ENCODE measurements at places on chromosomes 7 and 10.

DNA sequence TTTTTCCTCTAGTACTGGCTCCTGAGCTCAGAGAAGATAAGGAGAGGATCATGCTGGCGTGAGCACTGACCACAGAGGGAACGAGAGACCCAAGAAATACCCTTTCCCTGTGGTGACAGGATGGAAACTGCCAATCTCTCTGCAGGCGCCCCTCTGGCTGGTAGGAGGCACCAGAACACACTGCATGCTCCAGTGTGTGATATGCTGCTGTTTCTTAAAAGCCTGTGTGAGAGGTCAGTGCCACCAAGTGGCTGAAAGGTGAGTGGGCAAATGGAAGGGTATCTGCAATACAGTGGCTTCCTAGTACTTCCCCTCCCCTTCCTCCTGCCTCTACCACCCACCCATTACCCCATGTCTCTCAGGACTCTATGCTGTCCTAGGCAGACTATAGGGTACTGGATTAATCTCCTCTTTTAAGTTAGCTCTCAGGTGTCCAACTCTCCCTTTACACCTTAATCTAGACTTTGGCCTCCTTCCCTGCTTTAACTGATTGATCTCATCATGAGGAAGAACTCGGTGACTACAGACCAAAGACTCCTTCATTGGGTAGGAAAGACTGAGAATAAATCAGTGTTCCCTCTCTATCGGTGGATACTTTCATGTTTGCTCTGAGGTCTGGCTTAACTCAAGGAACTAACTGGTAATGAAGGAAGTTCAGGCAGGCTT, 283.6 kb downstream of the ADRA2A start:
- DNase-seq, result no peak

DNA sequence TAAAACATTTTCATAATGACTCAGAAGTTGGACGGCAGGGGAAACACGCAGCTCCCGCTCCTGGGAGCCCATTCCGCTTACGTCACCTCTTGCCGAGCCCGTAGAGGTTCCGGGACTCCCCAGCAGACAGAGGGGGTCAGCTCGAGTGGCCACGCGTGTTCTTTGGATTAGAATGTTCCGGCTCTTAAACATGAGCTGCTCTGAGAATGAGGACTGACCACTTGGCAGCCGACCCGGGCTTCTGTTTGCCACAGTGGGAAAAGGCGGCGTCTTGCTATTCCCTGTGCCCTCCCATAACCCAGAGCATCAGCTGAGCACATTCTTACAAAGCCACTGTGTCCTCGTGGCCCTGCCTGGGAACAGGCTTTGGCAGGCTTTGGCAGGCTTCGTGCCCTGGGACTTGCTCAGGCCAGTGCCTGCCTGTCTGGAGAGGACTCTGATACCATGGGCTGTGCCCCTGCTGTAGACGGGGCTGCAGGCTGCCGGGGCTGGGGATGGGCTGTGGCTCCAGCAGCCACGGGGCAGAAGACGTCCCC, 40.1 kb downstream of the PFKP start:
- DNase-seq, result peak; percentile 99

- no peak for DNase-seq
Measured at GRCh38 chr10:78727728-78728127, 341.0 kb upstream of the ZMIZ1 start.

GRCh38 chr10:21912625-21913024, 90.9 kb downstream of the DNAJC1 start:
- no peak for DNase-seq

DNA sequence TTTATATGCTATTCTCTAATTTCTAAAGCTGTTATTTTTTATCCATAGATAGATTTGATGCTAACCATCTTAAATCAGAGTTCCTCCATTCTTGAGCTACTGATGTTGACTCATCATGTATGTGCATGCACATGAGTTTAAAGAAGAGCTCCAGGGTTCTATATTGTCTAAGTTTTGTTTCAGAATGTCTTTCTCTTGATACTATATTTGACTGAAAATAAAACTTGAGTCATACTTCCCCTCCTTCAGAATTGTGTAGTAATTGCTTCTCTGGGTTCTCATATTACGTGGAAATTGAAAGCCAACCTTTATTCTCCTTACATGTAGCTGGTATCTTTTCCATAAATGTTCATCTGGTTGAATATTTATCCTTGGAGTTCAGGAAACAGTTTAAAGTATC, 89.4 kb downstream of the LRRTM3 start:
- DNase-seq, result peak; percentile 44

- DNase-seq, result peak; percentile 95
Measured at GRCh38 chr7:84637568-84638338, 443.2 kb upstream of the SEMA3A start.

DNA sequence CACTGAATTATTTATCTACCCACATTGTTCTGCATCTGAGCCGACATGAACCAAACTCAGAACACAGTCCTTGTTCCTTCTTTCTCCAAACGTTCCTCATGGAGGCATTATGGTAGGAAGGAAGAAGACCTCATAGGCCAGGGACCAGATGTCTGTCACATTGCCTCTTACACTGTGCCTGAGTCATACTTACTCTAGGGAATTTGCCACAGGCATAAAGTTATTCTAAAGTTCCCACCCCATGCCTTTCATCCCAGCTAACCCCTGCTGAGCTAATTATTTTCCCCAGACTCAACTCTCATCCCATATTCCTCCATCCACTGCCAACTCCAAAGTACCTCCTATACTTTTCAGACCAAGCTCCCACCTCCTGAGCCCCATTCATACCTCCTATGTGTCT, 21.2 kb downstream of the MAT1A start:
- DNase-seq, result no peak

DNA sequence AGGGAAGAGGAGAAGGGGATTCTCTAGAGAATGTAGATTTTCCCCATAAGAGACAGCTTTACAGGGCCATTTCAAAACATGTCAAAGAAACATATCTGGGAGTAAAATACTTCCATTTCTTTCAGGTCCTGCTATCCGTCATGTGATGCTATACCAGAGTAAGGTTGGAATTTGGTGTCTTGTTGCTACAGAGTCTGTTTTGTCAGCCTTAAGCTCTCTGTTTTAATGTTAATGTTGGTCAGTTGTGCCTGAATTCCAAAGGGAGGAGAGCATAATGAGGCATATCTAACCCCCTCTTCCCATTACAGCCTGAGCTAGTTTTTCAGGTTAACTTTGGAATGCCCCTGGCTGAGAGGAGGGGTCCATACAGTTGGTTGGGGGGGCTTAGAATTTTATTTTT, 94.7 kb upstream of the CCDC71L start:
- no peak for DNase-seq

DNA sequence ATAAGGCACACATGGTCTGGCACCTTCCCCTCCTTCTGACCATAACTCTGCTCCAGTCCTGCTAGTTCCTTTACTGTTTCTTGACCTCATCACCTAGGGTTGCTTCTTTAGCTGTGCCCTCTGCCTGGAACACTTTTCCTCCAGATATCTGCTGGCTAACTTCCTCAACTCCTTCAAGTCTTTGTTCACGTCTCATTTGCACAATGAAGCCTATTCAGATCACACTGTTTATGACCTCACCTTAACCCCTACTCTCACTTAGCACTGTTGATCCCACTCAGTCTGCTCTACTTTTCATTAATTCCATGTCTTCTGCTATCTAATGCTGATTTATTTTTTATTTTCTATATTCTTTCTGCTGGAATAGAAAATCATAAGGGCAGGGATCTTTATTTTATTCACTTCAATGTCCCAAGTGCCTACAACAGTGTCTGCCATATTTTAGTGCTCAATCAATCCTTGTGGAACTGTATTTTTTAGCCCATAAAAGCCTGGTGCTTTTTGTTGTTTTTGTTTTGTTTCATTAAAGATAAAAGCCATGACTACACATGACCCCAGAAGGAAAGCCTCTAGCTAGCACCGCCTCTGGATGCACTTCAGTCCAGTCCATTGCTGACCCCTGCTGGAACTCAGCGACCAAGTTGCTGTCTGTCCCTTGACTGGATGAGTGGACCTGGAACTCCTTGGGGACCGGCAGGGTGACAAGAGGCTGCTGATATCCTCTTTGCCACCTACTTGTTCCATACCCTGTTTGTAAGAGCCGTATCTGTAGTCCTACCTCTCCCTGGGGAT, 12.3 kb downstream of the KLF14 start:
- DNase-seq, result peak; percentile 72

GRCh38 chr7:101859411-101860106, 42.1 kb downstream of the CUX1 start:
- DNase-seq, result peak; percentile 63

DNA sequence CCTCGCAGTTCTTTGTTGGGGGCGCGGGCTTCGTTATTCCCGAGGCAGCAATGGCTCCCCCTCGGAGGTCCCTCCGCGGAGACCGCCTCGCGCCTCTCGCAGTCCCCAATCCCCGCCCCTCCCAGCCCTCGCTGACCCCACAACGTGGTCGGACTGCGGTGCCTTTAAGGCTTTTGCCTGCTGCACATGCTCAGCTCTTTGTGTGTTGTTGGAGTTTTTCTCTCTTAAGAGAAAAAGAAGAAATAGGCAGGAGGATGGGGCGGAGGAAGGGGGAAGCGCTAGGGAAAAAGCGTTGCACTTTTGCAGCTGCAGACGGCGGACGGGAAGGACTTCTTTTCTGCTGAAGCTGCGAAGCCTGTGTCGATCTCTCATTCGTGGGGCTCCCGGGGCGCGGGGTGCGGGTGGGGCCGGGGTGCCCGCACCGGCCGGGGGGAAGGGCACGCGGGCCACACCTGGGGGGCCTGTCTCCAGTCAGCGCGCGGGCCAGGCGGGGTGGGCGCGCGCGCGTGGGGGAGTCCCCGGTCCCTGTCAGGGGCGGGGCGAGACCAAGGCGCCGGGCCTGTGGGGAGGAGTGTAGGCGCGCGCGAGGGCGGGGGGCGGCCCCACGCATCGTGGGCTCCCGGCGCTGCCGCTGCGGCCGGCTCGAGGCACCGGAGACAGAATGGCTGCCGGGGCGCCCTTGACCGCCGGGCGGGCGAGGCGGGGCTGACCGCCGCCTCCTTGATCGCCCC, 445 bp upstream of the ATRNL1 start:
- DNase-seq, result peak; percentile 47

GRCh38 chr10:91036807-91037411, 116.0 kb upstream of the ANKRD1 start:
- DNase-seq, result no peak

DNA sequence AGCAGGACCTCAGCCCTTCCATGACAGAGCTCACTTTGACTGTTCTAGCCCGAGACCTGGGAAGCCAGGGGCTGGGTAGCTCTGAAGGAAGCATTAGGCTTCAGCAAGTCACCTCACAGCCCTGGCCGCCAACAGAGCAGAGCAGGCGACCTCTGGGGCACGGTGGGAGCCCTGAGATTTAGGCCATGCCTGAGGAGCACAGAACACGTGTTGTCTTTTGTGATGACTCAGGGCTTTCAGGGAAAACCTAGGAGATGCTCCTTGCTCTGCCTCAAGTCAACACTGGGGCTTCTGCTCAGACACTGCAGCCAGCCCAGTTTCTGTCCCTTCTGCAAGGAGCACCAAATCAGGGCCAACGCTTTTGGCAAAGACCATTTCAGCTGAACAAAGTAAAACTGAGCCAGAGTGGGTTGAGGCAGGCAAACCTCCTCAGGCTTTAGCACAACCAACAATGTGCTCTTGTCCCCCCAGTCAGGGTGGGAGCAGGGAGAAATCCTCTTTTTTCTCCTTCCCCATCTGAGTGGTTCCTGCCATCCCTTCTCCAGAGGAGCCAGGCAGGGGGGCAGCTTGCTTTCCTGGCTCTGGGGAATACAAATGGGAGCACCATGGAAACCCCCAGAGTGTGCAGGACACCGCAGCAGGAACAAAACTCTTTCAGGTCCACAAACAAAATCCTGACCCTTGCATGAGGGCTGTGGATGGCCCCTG, 14.4 kb downstream of the CAMK2G start:
- peak; percentile 46 for DNase-seq

GRCh38 chr10:77902159-77902558, 24.4 kb downstream of the DLG5 start:
- DNase-seq, result no peak

DNA sequence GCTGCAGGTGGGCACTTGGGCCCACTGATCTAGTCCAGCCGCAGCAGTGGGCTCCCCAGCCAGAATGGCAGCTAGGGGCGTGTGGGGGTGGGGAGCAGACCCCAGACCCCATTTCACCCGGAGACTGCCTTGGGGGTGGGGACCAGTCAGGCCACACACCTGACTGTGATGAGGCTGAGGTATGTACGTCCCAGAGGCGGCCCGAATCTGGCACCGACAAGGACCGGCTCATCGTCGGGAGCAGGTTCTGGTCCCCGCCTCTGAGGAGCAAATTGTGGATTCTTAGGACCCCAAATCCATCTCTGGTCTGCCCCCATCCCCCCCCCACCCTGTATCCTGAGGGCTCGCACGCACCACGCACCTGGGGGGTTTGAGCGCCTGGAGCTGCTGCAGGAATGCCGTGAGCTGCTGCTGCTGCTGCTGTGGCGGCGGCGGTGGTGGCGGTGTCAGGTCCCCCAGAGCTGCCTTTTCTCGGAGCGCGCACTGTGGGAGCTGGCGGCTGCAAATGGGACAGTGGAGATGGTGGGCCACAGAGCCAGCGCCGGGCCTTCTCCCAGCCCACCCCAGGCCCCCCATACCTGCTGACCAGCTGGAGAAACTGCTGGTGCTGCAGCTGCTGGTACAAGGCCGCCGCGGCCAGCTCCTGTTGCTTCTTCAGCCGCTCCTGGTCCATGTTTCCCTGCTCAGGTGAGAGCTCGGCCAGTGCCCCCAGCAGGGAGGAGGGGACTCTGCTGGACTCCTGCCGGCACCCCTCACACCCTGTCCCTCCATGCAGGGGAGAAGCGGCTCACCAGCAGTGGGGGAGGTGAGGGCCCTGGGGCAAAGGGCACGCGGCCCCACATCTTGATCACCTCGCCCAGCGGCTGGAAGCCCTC, 10.2 kb downstream of the GIGYF1 start:
- DNase-seq, result no peak

GRCh38 chr7:123750389-123751230, 1.8 kb upstream of the WASL start:
- no peak for DNase-seq

- DNase-seq, result peak; percentile 99
Measured at GRCh38 chr10:117663750-117664149, 121.2 kb downstream of the EMX2 start.

DNA sequence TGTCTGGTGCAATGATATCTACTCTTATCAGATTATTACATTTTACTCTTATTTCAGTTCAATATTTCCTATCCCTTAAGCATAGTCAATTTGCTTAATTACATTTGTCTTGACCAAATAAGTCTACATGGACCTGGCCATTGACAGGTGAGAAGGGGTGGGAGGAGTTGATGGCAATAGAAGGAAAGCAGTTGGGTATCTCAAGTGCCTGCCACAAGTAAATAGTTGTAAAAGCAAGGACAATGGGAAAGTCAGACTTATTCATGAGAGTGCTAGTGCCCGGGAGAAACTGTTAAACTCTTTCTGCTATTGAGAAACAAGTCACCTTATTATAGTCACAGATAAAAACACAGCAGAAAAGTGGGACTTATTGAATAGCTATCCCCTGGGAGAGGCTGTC, 32.4 kb upstream of the HGF start:
- no peak for DNase-seq

DNA sequence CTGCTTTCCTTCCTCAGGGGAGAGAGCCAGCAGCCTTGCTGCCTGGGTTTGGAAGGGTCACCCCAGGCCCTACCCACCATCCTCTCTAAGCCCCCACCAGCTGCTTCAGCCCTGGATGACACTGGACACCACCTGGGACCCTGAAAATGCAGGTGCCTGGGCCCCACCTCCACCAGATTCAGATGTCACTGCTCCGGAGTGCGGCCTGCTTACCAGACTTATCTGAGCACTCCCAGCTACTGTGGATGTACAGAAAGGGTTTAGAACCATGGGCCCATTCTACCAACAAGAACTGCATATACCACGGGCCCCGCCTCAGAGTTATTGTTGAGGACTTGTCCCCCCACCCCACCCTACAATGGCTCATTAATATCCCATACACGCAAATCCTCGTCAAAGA, 172.3 kb downstream of the PTPRN2 start:
- DNase-seq, result no peak
